Non-pigmented ciliary epithelial cell (primary cell): ENCODE measurements at places on chromosomes 3 and 15.

GRCh38 chr15:50137893-50138292 lies 18.9 kb upstream of the ATP8B4 start:
- no peak for DNase-seq

GRCh38 chr3:94985778-94986177 lies 922.9 kb downstream of the NSUN3 start:
- DNase-seq = no peak

DNA sequence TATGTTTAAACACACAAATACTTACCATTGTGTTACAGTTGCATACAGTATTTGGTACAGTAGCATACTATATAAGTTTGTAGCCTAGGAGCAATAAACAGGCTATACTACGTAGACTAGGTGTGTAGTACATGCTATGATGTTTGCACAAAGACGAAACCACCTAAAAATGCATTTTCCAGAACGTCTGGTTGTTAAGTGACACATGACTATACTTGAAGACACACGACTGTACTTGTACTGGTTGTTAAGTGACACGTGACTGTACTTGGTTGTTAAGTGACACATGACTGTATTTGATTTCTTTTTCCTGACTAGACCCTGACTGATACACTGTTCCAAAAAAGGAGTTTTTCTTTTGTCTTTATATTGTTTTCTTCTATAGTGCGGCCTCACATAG lies 34.1 kb downstream of the RAB8B start:
- DNase-seq = no peak

- no peak for DNase-seq
Measured at GRCh38 chr3:71690341-71690841, 34.8 kb downstream of the EIF4E3 start.

- DNase-seq = no peak
Measured at GRCh38 chr3:110806924-110807323, 264.7 kb upstream of the NECTIN3 start.

- no peak for DNase-seq
Measured at GRCh38 chr3:153111016-153111415, 51.0 kb upstream of the RAP2B start.

DNA sequence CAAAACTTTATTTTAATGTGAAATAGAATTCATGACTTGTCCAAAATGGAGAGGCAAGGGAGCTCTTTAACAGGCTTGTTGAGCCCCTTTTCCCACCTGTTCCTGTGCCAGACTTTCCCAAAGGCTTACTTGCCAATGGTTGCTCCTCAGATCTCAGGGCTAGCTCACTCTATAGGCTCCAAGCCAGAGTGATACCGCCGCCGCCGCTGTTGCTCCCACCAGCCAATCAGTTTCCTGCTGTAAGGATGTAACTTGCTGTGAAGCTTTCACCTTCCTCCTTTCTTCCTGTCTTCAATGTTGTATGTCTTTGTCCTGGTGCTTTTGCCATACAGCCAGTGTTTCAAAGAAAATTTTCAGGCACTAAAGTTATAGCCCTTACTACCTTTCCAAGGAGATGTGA lies 41.3 kb upstream of the RBM5 start:
- no peak for DNase-seq

GRCh38 chr15:58909616-58910015 lies 23.9 kb downstream of the SLTM start:
- no peak for DNase-seq

DNA sequence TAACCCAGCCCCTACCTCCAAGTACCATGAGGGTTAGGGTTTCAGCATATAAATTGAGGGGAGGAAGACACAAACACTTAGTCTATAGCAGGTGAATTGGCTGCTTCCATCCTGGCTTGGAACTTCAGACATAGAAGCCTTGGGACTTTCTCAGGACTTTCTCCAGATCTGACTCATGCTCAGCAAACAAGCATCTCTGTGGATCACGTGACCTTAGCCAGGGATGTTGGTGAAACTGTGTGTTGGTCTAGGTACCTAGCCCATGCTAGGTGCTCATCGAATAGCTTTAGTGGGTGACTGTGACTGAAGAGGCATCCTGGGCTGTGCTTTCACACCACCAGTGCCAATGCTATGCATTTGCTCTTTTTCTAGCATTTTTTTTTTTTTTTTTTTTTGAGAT lies 58.9 kb downstream of the CD47 start:
- DNase-seq = no peak

- no peak for DNase-seq
Measured at GRCh38 chr15:58795825-58796224, 24.7 kb downstream of the MINDY2 start.

DNA sequence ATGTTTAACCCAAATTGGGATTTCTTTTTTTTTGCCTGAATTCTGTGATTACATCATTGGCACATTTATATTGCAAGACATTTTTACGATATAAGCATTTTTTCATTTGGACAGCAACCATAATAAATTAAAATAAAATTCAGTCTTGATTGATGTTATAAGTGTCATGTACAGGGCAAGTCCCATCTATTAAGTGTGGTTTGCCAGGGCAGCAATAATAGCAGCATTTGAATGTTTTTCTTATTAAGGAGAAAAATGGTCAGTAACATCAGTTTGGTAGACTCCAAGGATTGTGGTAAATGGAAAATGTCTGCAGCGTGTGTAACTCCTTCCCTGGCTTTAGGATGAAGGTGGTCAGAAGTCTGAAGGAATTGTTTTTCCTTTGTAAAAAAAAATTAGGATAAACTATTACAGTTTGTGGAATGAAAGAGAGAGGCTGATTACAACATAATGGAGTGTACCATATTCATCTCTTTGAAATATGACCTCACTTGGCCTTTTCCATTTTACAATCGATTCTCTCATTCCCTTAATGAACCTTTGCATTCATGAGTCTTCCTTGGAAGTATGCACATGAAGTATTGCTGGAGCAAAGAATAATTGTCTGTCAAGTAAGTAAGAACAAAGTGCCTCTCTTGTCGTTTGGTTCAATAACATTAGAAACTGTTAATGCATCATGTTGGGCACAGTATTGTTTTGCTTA lies 405.4 kb upstream of the THRB start:
- no peak for DNase-seq

DNA sequence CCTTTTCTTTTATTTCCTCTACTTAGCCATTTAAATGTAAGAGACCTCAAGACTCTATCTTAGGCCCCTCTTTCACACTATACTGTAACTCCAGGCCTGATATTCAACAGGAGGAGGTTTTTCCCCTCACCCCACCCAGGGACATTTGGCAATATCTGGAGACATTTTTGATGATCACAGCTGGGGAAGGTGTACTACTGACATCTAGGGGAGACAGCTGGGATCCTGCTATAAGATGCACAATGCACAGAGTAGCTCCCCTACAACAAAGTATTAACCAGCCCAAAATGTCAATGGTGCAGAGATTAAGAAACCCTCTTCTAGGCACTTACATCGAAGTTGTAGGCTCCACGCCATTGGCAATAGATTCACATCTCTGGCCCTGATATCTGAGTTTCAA lies 517.5 kb upstream of the UBE2E2 start:
- peak; percentile 1 for DNase-seq

- no peak for DNase-seq
Measured at GRCh38 chr3:127074900-127075360, 92.0 kb downstream of the PLXNA1 start.

DNA sequence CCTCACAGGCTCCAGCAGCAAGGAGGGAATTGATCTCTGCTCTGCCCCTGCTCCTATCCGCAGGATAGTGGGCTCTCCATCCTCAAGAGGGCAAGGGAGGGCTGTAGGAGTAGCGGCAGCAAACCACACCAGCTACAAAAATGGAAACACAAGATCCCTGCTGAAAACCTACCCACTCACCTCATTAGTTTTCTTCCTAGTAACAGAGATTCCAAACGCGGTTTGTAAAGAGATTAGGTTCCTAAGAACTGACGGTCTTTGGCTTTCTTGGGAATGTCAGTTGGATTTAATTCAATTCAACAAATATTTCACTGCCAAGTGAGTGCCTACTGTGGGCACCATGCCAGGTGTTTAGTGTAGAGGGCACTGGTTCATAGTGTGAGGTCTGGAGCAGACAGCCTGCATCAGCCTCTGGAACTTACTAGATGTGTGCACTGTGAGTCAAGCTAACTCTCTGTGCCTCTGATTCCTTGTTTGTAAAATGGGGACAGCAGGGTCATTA lies 84.7 kb downstream of the MRPL46 start:
- no peak for DNase-seq

DNA sequence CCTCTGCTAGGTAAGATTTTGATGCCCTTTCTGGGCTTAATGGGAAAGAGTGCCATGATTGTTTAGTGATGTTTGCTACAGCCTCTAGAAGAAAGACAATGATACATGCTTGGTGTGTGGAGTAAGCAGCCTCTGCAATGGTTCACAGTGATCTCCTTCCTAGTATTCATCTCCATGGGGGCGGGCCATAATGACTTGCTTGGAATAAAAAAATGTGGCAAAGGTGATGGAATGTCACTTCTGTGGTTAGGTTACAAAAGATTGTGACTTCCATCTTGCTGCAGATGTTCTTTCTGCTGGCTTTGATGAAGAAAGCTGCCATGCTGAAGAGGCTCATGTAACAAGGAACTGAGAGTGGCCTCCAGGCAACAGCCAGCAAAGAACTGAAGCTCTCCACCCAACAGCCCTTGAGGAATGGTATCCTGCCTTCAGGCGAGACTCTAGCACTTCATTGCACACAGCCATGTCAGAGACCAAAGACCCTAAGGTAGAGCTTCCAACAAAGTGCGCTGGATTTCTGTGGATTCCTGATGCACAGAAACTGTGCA lies 139.1 kb upstream of the LRIG1 start:
- no peak for DNase-seq

DNA sequence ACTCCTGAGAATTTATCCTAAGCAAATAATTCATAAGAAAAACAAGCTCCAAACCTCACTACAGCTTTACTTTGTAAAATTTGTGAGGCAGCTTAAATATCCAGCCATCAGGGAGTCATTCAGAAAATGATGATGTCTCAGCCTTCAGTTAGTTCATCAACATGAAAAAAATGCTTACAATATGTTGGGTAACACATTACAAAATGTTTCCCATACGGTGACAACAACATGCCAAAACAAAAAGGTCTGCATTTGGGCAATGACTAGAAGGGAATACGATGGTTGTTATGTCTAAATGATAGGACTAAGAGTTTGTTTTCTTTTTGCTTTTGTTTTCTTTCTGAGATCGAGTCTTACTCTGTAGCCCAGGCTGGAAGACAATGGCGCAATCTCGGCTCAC lies 47.0 kb upstream of the CFAP161 start:
- DNase-seq = no peak

GRCh38 chr3:128342701-128343180 lies 123.9 kb downstream of the DNAJB8 start:
- no peak for DNase-seq

- no peak for DNase-seq
Measured at GRCh38 chr15:85913461-85913860, 118.7 kb upstream of the KLHL25 start.

DNA sequence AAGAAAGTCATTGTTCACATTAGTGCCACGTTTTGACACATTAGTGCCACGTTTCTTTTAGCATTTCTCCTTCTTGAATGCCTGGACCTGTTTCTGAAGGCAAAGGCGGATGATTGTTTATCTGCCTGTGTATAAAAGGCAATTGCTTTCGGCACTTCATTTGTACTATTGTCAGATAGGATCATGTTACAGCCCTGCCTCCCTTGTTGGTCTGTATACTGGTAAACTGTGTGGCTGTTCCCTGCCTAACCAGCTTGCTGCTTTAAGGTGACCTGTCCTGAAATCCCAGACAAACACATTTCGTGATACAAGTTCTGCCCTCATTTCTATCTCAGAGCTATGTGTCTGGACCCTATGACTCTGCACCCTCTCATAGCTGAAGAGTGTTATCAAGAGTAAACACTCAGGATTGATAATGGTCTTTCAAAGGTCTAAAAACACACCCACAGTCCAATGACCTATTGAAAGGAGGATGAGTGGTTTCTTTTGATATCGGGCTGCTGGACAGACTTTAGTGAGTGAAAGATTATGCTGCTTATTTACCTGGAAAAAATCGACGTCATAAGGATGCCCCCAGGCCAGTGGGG lies 276.3 kb upstream of the MCTP2 start:
- no peak for DNase-seq

DNA sequence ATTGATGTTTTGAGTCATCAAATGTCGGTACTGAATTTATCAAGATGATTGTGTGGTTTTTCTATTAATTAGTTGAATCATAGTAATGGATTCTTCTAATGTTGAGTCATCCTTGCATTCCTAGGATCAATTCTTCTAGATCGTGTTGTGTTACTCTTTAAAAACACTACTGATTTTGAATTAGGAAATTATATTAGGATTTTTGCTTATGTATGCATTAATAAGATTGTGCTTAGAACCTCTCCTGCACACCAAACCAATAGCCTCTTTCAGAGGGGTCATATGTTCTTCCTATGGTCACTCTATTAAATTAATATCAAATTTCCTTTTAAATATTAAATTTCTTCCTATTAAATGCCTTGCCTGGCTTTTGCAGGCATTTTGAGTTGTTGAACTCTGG lies 151.7 kb upstream of the TOPAZ1 start:
- DNase-seq = no peak

GRCh38 chr3:47940232-47940631 lies 76.0 kb downstream of the MAP4 start:
- no peak for DNase-seq

- DNase-seq = no peak
Measured at GRCh38 chr3:47520756-47521155, 7.2 kb upstream of the ELP6 start.

- DNase-seq = no peak
Measured at GRCh38 chr15:91706322-91707032, 147.0 kb upstream of the SLCO3A1 start.

GRCh38 chr3:99439892-99440291 lies 198.5 kb upstream of the COL8A1 start:
- DNase-seq = no peak

GRCh38 chr3:184380185-184380626 lies 352 bp downstream of the CHRD start:
- DNase-seq = no peak

DNA sequence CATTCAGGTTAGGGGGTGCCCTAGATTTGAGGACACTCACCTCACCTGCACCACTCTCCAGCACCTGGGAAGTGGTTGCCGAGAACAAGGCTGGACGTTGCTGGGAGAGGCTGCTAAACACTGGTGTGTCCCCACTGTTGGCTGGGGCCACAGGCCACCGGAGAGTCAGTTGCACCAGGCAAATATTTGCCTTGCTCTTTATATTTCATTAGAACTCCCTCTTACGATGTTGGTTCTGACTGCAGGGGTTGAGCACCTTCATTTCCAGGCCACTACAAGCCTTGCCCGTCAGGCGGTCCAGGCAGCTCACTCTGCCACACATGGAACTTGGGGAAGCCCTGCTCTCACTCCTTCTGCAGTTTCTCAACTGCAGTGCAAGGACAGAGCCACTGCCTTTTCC lies 30.7 kb downstream of the HCN4 start:
- DNase-seq = no peak

GRCh38 chr15:66613743-66614142 lies 47.9 kb upstream of the LCTL start:
- DNase-seq = no peak
